CD4-positive, alpha-beta T cell (primary cell): ENCODE measurements at places on chromosomes 5 and 9. TPM values are rescaled to one million over a fixed set of nuclear protein-coding genes. Genes with fewer than 3 reads are reported as not detected.

The CDX1 gene
- not detected for total RNA-seq

DNA sequence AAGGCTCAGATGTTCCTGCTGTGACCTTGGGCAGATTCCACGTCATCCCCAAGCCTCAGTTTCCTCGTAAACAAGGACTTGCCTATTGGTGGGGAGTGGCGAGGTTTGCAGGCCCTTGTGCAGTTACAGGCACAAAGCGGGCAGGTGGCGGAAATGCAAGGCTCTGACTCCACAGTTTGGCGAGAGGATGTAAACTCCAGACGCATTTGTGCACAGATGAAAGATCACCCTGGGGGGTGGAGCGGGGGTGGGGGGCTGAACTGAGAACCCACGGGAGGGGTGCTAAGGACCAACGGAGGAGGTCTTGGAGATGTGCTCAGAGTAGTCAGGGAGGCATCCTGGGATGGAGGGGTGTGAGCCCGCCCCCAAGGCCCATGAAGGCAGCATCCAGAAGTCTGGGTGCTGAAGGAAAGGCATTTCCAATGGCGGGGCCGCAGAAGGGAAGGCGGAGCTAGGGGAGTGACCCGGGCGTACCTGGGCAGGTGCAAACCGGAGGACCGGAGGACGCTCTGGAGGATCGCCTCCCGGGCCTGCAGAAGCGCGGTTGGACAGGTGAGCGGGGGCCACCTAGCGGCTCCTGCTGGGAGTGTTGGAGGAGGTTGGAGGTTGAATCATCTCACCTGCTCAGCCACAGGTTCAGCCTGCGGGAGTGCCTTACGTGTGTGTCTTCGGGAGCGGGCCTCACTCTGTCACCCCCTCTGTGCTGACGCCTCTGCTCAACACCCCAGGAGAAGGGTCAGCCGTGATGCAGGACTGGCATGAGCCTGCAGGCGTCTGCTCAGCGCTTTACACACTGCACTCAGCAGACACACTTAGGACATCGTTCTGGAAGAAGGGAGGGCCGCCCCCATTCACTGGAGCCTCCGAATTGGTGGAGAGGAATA, 1.9 kb upstream of the FIBCD1 start:
- peaks cover 11% of the 10 kb centered on the region for H3K4me1 ChIP-seq
- H3K27ac ChIP-seq: no peak overlapping the region
- no peaks in the 10 kb centered on the region for H3K36me3 ChIP-seq
- peaks cover 55% of the 10 kb centered on the region for H3K27me3 ChIP-seq
- no peak overlapping the region for H3K4me3 ChIP-seq

GRCh38 chr5:133319905-133320520, 268.2 kb downstream of the HSPA4 start:
- no peak overlapping the region for H3K4me3 ChIP-seq
- H3K36me3 ChIP-seq: no peaks in the 10 kb centered on the region
- H3K4me1 ChIP-seq: peaks cover 13% of the 10 kb centered on the region
- no peak overlapping the region for H3K27ac ChIP-seq
- DNase-seq: no peak
- H3K27me3 ChIP-seq: no peaks in the 10 kb centered on the region

The MPDZ gene
- not detected for total RNA-seq

DNA sequence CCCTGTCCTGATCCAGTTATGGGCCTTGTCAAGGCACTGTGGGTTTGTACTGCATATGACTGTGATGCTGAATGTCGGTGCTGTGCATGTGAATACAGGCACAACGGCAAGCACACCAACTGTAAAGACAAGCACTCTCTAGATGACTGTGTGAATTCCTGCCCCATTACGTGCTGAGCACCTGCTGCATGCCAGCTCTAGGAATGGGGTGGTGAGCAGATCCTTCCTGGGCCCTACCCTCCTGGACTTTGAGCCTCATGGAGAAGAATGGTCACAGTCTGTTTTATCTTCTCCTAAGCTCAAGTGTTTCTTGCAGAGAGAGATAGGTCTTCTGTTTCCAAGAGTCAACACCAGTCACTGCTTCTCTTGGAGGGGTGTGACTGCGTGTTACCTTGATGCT, 56.0 kb upstream of the RARS1 start:
- no peak overlapping the region for H3K27ac ChIP-seq
- H3K27me3 ChIP-seq: no peaks in the 10 kb centered on the region
- H3K36me3 ChIP-seq: no peaks in the 10 kb centered on the region
- no peaks in the 10 kb centered on the region for H3K4me1 ChIP-seq
- no peak overlapping the region for H3K4me3 ChIP-seq

DNA sequence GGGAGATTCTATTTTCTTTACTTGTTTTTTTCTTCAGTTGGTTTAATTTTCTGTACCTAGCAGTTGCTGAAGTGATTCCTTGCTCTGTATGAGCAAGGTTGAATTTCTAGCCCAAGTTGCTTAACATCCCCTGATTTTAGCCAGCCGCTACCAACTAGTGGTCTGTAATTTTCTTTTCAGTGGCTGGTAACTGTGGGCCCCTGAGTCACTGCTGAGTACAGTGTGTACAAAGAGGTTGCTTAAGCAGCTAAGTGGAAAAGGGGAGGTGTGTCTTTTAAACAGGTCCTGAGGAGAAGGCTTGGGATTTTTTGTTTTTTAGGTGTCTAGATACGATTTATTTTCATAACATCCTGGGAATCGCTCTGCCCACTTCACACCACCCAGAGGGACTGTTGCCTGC, 254.7 kb downstream of the NR3C1 start:
- H3K4me3 ChIP-seq: no peak overlapping the region
- H3K4me1 ChIP-seq: no peaks in the 10 kb centered on the region
- H3K27me3 ChIP-seq: no peaks in the 10 kb centered on the region
- peaks cover 5% of the 10 kb centered on the region for H3K36me3 ChIP-seq

The FCN2 gene
- not detected for total RNA-seq

- H3K36me3 ChIP-seq: no peaks in the 10 kb centered on the region
- no peak for DNase-seq
These were observed 27.0 kb upstream of the CDKN2AIPNL start for GRCh38 chr5:134438721-134439123.

The GFRA3 gene
- total RNA-seq: not detected

GRCh38 chr5:39419796-39420195, 5.0 kb downstream of the DAB2 start:
- H3K27me3 ChIP-seq: peaks cover 14% of the 10 kb centered on the region
- H3K4me1 ChIP-seq: peaks cover 7% of the 10 kb centered on the region
- H3K4me3 ChIP-seq: no peak overlapping the region
- H3K36me3 ChIP-seq: no peaks in the 10 kb centered on the region
- no peak overlapping the region for H3K27ac ChIP-seq

The FGF18 gene
- total RNA-seq: 0.31 TPM

DNA sequence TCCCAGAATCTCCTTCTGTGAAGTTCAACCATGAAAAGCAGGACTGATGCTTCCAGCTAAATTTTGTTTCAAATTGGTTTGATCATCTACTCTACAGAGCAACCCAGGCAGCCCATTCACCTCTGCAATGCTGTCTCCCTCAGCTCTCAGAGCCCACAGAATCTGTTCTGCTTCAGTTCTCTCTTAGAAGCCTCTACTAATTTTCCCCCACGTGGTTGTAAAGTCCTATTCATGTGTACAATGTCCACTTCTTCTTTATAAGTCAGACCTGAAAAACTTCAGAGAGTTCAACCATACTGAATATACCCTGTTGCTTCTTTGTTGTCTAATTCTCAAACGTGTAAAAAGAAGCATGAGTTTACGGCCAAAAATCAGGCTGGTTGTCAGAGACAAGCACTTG, 21.3 kb upstream of the FAM13B start:
- H3K27ac ChIP-seq: no peak overlapping the region
- no peak overlapping the region for H3K4me3 ChIP-seq
- H3K4me1 ChIP-seq: no peaks in the 10 kb centered on the region
- no peak for DNase-seq
- no peaks in the 10 kb centered on the region for H3K27me3 ChIP-seq
- no peaks in the 10 kb centered on the region for H3K36me3 ChIP-seq

DNA sequence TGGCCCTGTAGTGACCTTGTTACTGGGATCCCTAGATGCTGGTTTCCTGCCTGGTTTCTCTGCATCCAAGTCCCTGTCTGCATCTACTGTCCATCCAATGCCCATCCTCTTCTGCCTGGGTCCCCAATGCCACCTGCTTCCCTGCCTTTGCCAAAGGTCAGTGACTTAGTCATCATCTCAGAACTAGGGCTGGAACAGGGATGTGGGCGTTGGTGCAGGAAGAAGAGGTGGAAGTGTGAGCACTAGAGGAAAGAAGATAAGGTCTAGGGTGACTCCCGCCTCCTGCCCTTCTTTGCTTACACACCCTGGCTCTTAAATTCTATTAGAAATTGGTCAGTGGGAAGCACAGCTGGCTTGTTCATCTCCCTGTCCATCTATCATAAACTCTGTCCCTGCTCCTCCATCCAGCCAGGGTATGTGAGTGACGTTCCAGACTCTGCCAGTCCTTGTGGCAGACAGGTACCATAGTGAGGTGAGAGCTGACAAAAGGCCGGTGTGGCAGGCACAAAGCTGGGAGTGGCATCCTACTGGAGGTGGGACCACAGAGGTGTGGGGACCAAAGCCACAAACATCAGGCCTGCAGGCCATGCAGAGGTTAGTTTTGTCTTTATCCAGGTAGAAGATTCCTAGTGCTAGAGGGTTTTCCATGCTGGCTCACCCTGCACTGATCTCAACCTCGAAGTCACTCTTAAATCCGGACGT, 9.2 kb downstream of the PTPN3 start:
- DNase-seq: no peak
- no peak overlapping the region for H3K4me3 ChIP-seq

DNA sequence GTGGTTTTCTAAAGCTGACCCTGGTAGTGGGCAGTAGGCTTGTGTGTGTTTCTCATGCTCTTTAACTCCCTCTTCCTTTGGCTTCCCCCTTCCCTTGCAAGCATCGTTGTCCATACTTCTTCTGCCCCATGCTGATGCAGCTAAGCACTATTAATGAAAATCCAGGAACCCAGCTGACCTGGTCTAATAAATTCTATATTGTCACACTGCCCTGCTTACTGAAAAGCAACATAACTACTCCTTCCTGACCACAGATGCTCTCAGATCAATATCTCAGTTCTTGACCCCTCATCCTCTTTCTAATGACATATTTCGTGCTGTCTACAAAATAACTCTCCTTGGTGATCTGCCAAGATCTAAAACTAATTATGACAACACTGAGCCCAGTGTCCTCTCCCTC, 405.5 kb downstream of the EFNA5 start:
- DNase-seq: no peak
- no peaks in the 10 kb centered on the region for H3K4me1 ChIP-seq
- no peak overlapping the region for H3K27ac ChIP-seq
- H3K36me3 ChIP-seq: no peaks in the 10 kb centered on the region
- no peak overlapping the region for H3K4me3 ChIP-seq

GRCh38 chr5:34517249-34517648, 138.9 kb upstream of the RAI14 start:
- no peak overlapping the region for H3K4me3 ChIP-seq
- no peaks in the 10 kb centered on the region for H3K36me3 ChIP-seq
- no peak overlapping the region for H3K27ac ChIP-seq
- H3K4me1 ChIP-seq: no peaks in the 10 kb centered on the region

The RFX3 gene
- total RNA-seq: 22.9 TPM

DNA sequence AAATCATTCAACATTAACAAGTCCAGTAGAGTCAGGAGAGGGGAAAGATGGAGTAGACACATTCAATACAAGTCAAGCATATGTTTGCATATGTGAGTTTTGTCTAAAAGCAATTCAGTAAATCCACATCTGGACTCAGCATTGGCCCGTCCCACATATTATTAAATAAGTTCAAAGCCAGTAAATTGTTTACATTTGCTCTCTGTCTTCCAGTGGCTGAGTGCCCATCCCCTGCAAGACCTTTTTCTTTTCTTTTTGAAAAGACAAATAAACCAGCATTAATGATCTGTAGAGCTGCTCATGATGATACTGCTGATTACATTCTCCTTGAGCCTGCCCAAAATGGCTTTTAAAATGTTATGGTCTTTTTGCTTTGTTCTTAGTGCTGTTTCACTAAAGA, 71.1 kb downstream of the TNC start:
- no peak overlapping the region for H3K27ac ChIP-seq
- H3K4me1 ChIP-seq: no peaks in the 10 kb centered on the region
- no peaks in the 10 kb centered on the region for H3K36me3 ChIP-seq
- H3K4me3 ChIP-seq: no peak overlapping the region
- no peak for DNase-seq
- no peaks in the 10 kb centered on the region for H3K27me3 ChIP-seq

DNA sequence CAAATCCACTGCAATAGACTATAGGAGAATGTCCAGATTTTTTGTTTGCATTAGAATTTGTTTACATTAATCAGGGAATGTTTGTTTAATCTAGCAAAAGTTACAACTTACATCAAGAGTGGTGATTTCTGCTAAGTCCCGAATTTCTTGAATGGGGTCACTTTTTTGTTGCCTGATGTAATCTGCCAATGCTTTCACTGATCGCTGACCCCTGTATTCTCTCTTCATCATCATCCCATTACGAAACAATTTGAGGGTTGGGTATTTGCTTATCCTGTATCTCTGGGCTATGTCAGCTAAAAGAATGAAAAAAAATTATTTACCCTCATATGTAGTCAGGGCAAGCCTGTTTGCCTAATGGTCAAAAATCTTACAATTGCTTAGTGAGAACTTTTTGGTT, 76.9 kb downstream of the ERP44 start:
- no peaks in the 10 kb centered on the region for H3K27me3 ChIP-seq
- H3K4me1 ChIP-seq: no peaks in the 10 kb centered on the region
- no peak for DNase-seq
- H3K27ac ChIP-seq: no peak overlapping the region
- peaks cover 41% of the 10 kb centered on the region for H3K36me3 ChIP-seq
- H3K4me3 ChIP-seq: no peak overlapping the region

GRCh38 chr9:88593537-88594185, 58.7 kb downstream of the NXNL2 start:
- no peaks in the 10 kb centered on the region for H3K4me1 ChIP-seq
- peaks cover 8% of the 10 kb centered on the region for H3K27me3 ChIP-seq
- peak; percentile 35 for DNase-seq
